ENCODE measurements at places on chromosomes 2 and 18.

- no peak overlapping the region for H3K27ac ChIP-seq
- H3K4me3 ChIP-seq: no peak overlapping the region
- no peak for DNase-seq
- no peaks in the 10 kb centered on the region for H3K4me1 ChIP-seq
Observed at GRCh38 chr18:75896865-75897264, 469.4 kb upstream of the SMIM21 start.

- no peak overlapping the region for H3K4me3 ChIP-seq
- H3K27me3 ChIP-seq: no peaks in the 10 kb centered on the region
- DNase-seq: no peak
- no peaks in the 10 kb centered on the region for H3K4me1 ChIP-seq
- no peaks in the 10 kb centered on the region for H3K36me3 ChIP-seq
Observed at GRCh38 chr2:79219383-79219988, 59.9 kb upstream of the REG3A start.

DNA sequence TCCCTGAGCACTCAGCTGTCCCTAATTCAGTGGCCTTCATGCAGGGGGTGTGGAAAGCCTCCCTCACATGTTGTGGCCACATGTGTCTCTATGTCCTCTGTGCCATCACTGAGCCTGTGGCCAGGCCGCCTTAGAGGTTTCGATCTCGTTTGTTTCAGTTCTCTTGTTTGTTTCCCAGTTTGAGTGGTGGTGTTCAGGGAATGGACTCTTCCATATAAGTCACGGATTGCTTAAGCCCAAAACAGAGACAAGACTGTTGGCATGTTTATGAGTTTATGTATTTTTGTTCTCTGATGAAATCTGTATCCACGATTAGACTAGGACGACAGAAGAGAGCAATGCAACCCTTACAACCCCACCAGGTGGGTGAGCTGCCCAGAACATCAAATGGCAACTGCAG lies 134.5 kb downstream of the CCBE1 start:
- DNase-seq: no peak
- no peaks in the 10 kb centered on the region for H3K27me3 ChIP-seq
- H3K4me3 ChIP-seq: no peak overlapping the region

DNA sequence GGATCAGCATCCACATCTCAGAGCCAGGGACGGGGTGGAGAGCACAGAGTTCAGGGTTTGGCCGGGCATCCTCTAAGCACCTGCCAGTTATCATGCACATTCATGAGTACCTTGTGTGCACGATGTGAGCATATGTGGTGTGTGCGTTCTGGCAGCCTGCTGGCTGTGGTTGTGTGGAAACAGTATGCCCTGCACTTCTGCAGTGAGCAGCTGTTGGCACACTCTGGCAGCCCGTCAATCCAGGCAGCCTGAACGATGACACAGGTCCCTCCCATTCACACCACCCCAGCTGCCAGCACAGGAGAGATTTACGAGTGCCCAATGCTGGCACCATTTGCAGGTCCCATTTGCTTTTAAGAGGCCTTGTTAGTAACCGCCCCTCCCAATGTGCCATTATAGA lies 74.2 kb downstream of the CD8B2 start:
- no peaks in the 10 kb centered on the region for H3K27me3 ChIP-seq
- H3K4me1 ChIP-seq: peaks cover 42% of the 10 kb centered on the region
- DNase-seq: no peak

GRCh38 chr2:145569108-145569507 lies 1049.2 kb upstream of the ZEB2 start:
- no peaks in the 10 kb centered on the region for H3K27me3 ChIP-seq
- H3K27ac ChIP-seq: no peak overlapping the region
- H3K36me3 ChIP-seq: no peaks in the 10 kb centered on the region
- H3K4me3 ChIP-seq: no peak overlapping the region
- H3K4me1 ChIP-seq: peaks cover 2% of the 10 kb centered on the region
- DNase-seq: no peak

DNA sequence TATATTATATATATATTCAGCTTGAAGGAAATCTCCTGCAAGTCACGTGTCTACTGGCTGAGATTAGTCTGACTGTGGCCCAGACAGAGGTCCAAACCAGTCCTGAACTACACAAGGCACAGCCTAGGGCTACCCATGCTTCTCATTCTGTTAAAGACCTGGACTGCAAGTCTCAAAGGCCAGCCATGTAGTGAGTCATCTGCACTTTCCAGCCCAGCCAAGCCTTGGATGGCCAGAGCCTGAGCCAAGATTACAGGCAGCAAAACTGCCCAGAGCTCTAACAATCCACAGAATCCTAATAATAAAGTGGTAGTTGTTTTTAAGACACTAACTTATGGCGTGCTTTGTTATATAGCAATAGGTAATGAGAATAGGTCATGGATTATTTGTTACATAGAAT lies 259.6 kb downstream of the SS18 start:
- no peak for DNase-seq
- no peak overlapping the region for H3K4me3 ChIP-seq
- H3K27me3 ChIP-seq: no peaks in the 10 kb centered on the region
- no peak overlapping the region for H3K27ac ChIP-seq

- no peaks in the 10 kb centered on the region for H3K27me3 ChIP-seq
- H3K4me3 ChIP-seq: peak overlapping the region; percentile 89
- no peak for DNase-seq
- H3K4me1 ChIP-seq: peaks cover 10% of the 10 kb centered on the region
Observed at GRCh38 chr2:152097290-152097800, 1.5 kb downstream of the CACNB4 start.

DNA sequence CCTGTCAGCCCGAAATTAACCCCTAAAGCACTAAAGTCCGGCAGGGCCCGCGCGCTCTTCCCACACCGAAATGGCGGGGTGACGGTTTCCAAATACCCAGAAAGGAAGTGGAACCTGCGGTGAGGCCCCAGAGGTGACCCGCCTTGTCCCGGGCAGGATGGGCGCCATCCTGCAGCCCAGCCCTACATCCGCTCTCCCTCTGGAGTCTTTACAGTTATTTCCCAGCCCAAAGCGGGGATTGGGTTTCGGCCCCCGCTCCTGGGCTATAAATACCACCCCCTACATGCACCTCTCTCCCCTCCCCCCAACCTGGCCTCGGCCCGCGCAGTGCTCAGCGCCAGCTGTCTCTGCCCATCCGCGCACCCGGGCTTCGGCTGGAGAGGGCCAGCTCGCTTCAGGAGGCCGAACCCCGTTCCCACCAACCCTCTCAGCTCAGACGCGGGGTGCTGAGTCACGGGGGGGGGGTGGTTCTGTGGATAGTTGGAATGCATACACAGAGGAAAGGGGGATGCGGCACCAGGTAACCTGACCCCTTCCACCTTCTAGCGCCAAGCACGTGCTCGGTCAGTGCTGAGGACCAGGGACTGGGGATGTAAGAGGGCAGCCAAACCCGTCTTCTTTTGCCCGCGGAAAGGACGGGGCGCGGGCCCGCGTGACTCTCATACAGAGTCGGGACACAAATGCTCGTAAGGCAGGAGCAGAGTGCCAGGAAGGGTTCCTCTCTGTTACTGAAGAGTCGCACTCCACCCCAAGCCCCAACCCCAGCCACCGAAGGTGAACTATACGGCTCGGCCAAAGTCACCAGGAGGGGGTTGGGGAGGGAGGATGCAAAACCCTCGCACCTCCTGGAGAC lies at the start of gene TUBA4B:
Gene TUBA4B (plus strand): TSS at position 344 of the 853 bp plus-strand sequence. CDS start 165 bp downstream, at position 509.
- H3K36me3 ChIP-seq: peaks cover 7% of the 10 kb centered on the region
- DNase-seq: no peak
- peak within 1 kb of the TSS; percentile 88 for H3K27ac ChIP-seq
- peaks cover 37% of the 10 kb centered on the region for H3K4me1 ChIP-seq
- peak within 1 kb of the TSS; percentile 76 for H3K4me3 ChIP-seq
- no peaks in the 10 kb centered on the region for H3K27me3 ChIP-seq

- H3K36me3 ChIP-seq: no peaks in the 10 kb centered on the region
- H3K4me3 ChIP-seq: peak overlapping the region; percentile 77
- peaks cover 55% of the 10 kb centered on the region for H3K4me1 ChIP-seq
- H3K27me3 ChIP-seq: no peaks in the 10 kb centered on the region
- no peak for DNase-seq
Observed at GRCh38 chr2:96143848-96144480, 1.3 kb downstream of the DUSP2 start.

- no peaks in the 10 kb centered on the region for H3K27me3 ChIP-seq
- no peak for DNase-seq
- H3K36me3 ChIP-seq: no peaks in the 10 kb centered on the region
- no peak overlapping the region for H3K4me3 ChIP-seq
Observed at GRCh38 chr2:240203788-240204270, 63.4 kb upstream of the OTOS start.

GRCh38 chr2:209260281-209260680 lies 163.6 kb upstream of the MAP2 start:
- no peak overlapping the region for H3K4me3 ChIP-seq
- DNase-seq: no peak

- H3K27me3 ChIP-seq: no peaks in the 10 kb centered on the region
- H3K27ac ChIP-seq: peak overlapping the region; percentile 100
- no peak overlapping the region for H3K4me3 ChIP-seq
- no peak for DNase-seq
Observed at GRCh38 chr2:201114846-201115245, 1.1 kb upstream of the CFLAR start.

- H3K27ac ChIP-seq: no peak overlapping the region
- no peaks in the 10 kb centered on the region for H3K36me3 ChIP-seq
- no peaks in the 10 kb centered on the region for H3K27me3 ChIP-seq
- DNase-seq: no peak
- no peak overlapping the region for H3K4me3 ChIP-seq
Observed at GRCh38 chr2:157696036-157696435, 67.4 kb upstream of the ACVR1C start.

DNA sequence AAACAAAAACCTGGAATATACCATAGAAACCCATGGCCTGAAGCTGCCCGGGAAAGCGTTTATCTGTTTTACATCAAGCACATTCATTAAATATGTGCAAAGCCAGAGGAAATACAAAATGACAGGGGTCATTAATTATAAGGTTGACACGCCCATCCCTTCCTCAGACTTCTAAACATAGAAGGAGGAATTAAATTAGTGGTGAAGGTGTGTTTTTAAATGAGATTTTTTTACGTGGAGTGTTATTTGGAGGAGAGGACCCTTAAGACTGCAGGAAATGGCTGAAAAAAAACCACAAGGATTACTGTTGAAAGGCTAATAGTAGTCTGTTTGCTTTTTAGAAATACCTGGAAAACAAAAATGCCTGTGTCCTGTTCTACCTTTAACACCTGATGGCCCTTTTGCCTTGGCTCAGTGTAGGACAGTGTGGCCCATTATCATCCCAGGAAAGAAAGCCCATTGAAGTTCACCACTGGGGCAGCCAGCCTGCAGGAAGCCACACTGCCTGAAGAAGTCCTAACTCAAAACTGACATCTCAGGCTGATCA lies 123.2 kb downstream of the EPHA4 start:
- DNase-seq: no peak
- peaks cover 21% of the 10 kb centered on the region for H3K4me1 ChIP-seq
- no peak overlapping the region for H3K4me3 ChIP-seq
- no peaks in the 10 kb centered on the region for H3K36me3 ChIP-seq
- H3K27ac ChIP-seq: no peak overlapping the region

DNA sequence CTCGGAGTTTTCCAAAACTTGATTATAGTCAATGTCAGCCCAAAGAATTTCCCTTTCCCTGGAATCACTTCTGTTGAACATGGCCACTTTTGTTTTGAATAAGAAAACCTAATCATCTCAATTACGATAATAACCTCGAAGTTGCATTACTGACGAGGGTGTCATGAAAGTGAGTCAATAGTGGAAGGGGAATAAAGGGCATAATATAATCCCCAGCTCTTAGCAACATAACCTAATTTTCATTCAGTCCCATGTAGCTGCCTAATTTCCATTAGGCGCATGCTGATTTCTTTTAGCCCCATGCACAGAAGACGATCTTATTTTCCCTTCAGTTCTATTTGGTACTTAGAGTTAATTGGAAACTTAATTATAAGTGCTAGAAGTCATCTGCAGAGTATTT lies 51.1 kb upstream of the RAPH1 start:
- H3K36me3 ChIP-seq: no peaks in the 10 kb centered on the region
- peaks cover 31% of the 10 kb centered on the region for H3K4me1 ChIP-seq

DNA sequence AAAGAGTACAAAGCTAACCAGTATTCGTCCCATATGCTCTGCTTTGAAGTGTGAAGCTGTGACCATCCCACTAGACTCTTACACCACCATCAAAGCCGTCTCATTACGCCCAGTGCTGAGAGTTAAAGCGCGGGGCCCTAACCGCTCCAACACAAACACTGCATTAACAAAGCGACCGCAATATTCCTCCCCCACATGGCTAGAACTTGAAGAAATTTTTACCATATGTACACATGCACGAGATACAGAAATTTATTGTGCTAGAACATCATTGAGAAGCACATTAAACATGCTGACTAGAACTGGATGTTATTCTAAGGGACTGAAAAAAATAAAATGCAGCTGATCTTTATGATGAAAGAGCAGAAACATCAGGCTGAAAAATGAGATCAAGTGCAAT lies 20.5 kb downstream of the FTCDNL1 start:
- no peak for DNase-seq
- no peaks in the 10 kb centered on the region for H3K36me3 ChIP-seq
- no peaks in the 10 kb centered on the region for H3K4me1 ChIP-seq
- H3K4me3 ChIP-seq: no peak overlapping the region
- no peaks in the 10 kb centered on the region for H3K27me3 ChIP-seq

DNA sequence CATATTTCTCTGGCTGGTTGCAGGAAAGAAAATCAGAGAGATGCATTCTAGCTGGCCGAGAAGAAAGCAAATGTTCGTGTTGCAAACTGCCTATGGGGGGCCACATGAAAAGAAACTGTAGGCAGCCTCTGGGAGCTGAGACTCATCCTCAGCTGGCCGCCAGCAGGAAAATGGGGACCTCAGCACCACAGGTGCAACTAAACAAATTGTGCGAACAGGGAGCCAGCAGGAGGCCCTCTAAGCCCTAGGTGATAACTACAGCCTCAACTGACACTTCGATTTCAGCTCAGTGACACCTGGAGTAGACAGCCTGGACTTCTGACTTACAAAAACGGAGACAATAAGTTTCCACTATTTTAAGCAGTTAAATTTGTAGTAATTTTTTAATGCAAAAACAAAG lies 107.3 kb downstream of the DTNB start:
- no peaks in the 10 kb centered on the region for H3K4me1 ChIP-seq
- DNase-seq: no peak
- no peaks in the 10 kb centered on the region for H3K27me3 ChIP-seq
- H3K27ac ChIP-seq: no peak overlapping the region
- no peaks in the 10 kb centered on the region for H3K36me3 ChIP-seq
- no peak overlapping the region for H3K4me3 ChIP-seq

- H3K27ac ChIP-seq: no peak overlapping the region
- no peak for DNase-seq
- H3K27me3 ChIP-seq: no peaks in the 10 kb centered on the region
- no peak overlapping the region for H3K4me3 ChIP-seq
Observed at GRCh38 chr2:119744335-119744939, 15.3 kb upstream of the PTPN4 start.
